ENCODE measurements at places on chromosomes 6 and 20.

DNA sequence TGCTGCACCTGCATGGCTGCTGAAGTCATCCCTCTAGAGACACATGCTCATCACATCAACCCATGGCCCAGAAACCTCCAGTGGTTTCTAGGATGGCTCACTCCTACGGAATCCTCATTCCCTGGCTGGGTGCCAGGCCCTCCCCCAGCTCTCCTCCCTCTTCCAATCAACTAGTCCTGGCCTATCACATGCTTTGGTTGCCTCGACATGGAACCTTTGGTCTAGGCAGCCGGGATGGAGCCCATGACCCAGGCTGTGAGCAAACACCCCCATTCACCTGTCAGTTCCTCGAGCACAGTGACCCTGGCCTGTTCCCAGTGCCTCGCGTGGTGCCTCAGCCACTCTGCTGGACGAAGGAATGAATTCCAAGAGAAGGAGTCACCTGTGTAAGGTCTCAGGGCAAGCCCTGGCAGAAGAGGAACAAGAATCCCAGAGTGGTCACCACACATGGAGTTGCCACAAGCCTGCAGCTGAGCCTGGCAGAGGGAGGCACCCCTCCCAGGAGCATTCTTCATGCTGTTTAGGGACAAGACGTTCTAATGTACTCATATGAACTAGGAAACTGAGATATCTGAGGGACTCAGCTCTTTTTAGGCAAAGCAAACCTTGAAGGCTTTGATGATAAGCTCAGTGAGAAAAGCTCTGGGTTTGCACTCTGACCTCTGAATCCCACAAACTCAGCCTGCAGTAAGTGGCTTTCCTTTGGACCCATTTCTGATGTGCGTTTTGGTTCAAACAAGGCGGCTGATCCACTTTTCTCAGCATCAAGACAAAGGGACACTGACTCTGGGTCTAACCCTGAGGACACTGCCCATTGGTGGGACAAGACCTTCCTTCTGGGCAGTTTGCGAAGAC is 40.2 kb downstream of the PPP1R3G start:
- DNase-seq: peak; percentile 43

DNA sequence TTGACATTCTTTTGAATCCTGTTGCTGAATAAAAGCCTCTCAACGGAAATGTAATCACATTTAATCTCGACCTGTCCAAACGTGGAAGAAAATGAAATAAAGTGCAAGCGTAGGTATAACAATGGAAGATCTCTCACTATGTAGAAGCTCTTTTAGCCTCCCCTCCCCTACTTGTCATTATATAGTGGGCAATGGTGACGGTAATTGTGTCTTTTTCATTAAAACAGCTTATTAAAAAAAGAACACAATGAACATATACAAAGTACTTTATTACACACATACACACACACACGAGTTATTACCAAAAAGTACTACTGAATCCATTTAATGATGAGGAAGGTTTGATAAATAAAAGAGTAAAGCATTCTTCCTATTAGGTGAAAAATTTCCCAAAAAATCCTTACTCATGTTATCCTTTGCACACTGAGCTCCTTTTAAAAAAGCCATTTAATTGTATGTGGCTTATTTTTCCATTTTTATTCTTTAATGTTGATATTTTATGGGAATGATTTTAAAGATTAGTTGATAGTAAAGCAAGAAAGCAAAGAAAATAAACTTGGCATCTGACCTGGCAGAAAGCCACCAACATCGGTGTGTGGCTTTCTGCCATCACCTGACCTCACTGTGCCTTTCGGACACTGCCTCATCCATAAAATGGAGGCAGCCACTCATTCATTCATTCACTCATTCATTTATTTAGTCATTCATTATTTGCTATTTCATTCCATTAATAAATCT is 493 bp upstream of the SGK1 start:
- DNase-seq: no peak

- DNase-seq: peak; percentile 77
Measured at GRCh38 chr6:21109391-21110178, 484.0 kb upstream of the SOX4 start.

DNA sequence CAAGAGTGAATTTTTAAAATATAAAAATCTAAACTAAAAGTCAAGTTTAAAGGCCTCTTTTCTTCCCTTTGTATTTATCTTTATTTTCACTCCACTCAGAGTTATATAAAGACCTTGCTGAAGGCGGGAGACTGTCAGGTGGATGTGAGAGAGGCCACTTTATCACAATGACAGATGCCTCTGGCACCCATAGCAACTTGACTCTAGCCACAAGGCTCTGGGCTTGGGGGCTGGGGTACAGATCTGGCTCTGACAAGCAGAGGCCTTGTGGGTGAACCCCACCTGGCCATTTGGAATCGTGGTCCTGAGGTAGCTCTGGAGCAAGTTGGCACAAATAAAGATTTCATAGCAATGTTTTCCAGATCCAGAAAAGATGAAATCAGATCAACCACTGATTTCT is 417.2 kb downstream of the RFPL4B start:
- no peak for DNase-seq

DNA sequence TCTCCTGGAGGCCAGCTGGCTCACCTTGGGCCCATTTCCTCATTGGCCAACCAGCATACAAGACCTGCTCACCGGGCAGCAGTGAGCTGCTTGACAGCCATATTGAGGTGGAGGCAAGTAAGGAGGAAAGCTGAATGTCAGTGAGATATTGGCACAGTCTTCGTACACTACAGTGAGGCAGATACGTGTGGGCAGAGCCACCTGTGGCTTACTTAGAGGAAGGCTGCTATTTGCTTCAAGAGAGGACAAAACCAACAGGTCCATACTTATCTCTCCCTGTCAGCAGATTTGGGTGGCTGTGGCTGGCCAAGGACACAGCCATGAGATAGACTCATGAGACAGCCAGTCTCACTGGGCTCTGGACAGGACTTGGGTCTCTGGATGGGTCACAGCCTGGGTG is 15.1 kb upstream of the MCM3 start:
- DNase-seq: no peak

- DNase-seq: no peak
Measured at GRCh38 chr20:24753130-24753529, 195.9 kb upstream of the CST7 start.

DNA sequence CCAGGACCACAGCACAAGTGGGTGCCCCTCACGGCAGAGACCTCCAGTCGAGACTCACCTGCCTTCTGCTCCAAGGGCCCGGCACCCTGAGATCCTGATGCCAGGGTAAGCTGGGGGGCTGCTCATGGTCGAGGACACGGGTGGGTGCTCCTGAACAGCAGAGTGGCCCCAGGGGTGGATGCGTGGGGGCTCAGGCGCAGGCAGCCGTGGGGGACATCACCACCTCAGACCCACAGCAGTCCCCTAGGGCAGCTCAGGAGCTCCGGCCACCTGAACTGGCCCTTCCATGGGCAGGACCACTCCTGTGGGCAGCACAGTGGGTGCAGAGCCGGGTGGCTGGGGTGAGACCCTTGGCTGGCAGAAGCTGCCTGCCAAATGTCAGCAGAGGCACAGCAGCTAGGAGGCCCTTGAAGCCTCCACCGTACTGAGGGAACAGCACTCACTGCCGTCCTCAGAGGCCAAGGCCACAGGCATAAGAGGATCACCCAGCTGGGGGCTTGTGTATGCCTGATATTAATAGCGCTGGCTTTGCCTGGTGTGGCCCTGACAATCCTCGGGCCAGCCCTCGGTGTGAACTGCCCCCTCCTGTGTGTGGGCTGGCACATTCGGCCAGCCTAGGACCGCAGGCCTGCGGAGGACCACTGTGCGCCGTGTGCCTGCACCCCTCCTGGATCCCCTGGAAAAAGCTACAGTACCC is 5.4 kb downstream of the UCKL1 start:
- DNase-seq: no peak

GRCh38 chr20:6086868-6087267 is 33.0 kb upstream of the LRRN4 start:
- DNase-seq: peak; percentile 3

GRCh38 chr20:55153001-55153645 is 677.7 kb downstream of the DOK5 start:
- no peak for DNase-seq

GRCh38 chr6:134882426-134883038 is 67.4 kb downstream of the ALDH8A1 start:
- peak; percentile 73 for DNase-seq

GRCh38 chr6:27765028-27765590 is 147.1 kb downstream of the OR2B2 start:
- no peak for DNase-seq

- DNase-seq: peak; percentile 79
Measured at GRCh38 chr6:17389274-17389847, 4.0 kb upstream of the CAP2 start.

GRCh38 chr6:131040866-131041265 is 22.2 kb downstream of the EPB41L2 start:
- DNase-seq: no peak

GRCh38 chr6:71913444-71914234 is 27.3 kb downstream of the RIMS1 start:
- DNase-seq: no peak

GRCh38 chr6:6412700-6413099 is 92.2 kb upstream of the F13A1 start:
- DNase-seq: no peak

GRCh38 chr6:108312605-108313004 is 17.8 kb downstream of the AFG1L start:
- DNase-seq: no peak

DNA sequence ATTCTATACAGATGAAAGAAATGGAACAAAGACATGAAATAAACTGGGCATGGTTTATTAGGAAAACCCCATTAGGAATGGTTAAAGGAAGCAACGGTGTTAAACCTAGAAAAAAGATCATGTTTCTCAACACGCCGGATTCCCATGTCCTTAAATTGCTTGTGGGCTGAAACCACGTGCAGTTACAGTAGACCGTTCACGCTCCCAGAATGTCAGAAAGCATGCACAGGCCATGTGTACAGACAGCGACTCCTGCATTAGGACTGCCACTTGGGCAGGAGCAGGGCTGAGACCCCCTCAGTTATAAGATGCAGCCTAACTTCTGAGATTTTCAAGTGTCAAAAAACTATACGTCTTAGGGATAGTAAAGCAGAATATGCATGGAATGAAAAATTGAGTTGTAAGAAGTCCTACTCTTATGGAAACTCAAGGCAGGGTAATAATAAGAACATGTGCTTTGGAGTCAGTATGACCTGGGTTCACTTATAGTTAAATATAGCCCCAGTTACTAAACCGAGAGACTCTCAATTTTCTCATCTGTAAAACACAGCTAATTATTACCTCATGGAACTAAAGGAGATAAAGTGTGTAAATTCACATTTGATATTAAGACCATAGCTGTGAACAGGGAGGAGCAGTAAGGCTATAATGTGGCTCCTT is 174.0 kb upstream of the UST start:
- no peak for DNase-seq

GRCh38 chr6:124599656-124600055 is 362.6 kb upstream of the RNF217 start:
- no peak for DNase-seq
